Bladder microvascular endothelial cell (primary cell): ENCODE measurements at places on chromosomes 7 and 10. TPM values are rescaled to one million over a fixed set of nuclear protein-coding genes. Genes with fewer than 3 reads are reported as not detected.

The ARMC3 gene
- total RNA-seq, result not detected in 2 replicates

The VSTM4 gene
- total RNA-seq, result 0.16 and 0.25 TPM in 2 replicates

The DOCK4 gene
- 87.1 and 183 TPM in 2 replicates for total RNA-seq

The TUBAL3 gene
- under 0.01 and 0.25 TPM in 2 replicates for total RNA-seq

The GPC2 gene
- total RNA-seq, result 1.3 and 3.9 TPM in 2 replicates
